ENCODE measurements at places on chromosomes 3 and 15.

GRCh38 chr3:32835961-32836360 is 18.2 kb downstream of the TRIM71 start:
- DNase-seq: no peak

- DNase-seq: no peak
These were observed 132.6 kb upstream of the PROK2 start for GRCh38 chr3:71917545-71917944.

- DNase-seq: no peak
These were observed 24.1 kb downstream of the NEK10 start for GRCh38 chr3:27345045-27345444.

- DNase-seq: no peak
These were observed 53.5 kb upstream of the KPNA4 start for GRCh38 chr3:160618878-160619277.

GRCh38 chr15:65286069-65286703 is 497 bp downstream of the PARP16 start:
- DNase-seq: peak; percentile 21

DNA sequence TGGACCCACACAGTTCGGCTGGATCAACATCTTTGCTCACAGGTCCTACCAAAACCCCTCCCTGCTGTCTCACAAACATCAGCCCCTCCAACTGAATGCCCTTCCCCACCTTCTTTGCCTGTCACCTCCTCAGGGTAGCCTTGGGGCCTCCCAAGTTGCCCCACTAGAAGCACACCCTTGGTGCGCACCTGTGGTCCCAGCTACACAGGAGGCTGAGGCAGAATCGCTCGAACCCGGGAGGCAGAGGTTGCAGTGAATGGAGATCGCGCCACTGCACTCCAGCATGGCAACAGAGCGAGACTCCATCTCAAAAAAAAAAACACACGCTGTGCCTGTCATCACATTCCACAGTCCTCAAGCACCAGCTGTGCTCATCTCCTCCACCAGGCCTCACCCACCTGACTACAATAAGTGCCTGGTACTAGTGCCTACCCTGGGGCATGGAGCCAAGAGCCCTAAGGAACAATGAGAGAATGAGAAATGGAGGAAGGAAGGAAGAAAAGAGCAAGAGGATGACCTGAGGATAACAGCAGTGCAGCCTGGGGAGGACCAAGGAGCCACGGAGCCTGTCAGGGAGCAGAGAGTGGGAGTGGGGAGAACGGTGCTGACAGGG is 26.0 kb downstream of the RPN1 start:
- no peak for DNase-seq

GRCh38 chr3:59824876-59825275 is 775.1 kb upstream of the CFAP20DC start:
- DNase-seq: no peak

DNA sequence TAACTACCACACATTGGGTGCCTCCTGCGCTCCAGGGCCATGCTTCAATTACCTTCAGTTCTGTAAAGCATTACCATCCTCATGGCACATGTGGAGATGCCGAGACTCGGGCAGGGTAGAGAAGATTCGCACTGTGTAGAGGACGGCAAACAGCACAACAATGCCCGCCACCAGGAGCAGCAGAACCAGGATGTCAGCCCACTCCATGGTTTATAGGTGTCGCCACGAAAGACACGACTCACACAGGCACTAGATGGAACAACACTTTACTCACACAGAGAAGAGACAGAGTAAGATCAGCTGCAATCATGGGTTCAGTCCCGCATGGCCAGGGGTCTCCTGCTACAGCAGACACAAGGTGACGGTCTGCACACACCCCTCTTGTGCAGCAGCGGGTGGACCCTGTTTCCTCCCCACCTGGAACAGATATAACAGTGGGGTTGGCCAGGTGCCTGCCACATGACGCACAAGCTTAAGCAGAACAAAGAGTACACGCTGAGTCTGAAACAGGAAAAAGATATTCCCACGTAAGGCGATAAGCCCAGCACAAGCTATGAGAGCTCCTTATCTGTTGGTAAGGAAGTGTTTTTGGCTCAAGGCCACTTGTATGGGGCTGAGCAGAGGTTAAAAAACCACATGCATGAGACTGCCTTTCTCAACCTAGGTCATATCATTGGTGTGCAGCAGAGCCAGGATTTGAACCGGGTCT is 2.5 kb upstream of the TBC1D21 start:
- peak; percentile 20 for DNase-seq

GRCh38 chr3:125257536-125257935 is 45.0 kb upstream of the SLC12A8 start:
- DNase-seq: no peak

GRCh38 chr3:183265834-183266417 is 12.9 kb downstream of the B3GNT5 start:
- peak; percentile 99 for DNase-seq

DNA sequence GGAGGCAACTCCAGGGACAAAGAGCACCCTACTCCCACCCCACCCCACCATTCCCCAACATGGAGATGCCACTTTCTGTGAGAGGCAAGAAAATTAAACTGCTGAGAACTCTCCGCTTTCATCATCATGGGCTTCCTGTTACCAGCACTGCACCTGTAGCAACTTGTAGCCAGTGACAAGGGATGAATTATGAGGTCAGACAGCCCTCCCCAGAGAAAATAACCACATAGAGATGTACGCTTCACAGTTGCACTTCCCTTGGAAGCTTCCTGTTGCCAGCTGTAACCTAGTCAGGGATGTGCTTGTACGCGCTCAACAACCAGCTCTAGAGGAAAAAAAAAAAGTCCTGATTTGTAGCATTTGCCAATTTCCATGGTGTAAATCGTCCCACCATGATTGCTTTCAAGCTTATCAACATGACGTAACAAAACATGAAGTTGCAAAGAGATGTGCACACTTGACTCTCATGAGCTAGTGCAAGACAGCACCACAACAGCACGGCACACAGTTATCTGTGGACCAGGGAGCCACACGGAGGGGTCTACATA is 145.4 kb downstream of the RAB11A start:
- DNase-seq: peak; percentile 20

DNA sequence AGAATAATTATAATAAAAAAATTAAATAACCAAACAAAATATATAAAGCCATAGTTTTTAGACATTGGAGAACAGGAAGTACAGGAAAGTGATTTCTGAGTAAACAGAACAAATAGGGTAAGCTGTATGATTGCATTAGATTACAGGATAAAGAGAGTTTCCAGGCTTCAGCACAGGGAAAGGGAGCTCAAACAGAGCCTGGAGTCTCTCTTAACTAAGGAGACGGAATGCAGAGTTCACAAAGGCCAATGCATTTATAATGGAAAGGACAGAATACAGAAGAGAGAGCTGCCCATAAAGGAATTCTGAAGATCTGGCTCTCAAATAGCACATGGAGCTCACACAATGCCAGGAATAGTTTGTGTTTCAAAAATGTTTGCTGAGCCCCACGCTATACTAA is 42.0 kb upstream of the OTOL1 start:
- DNase-seq: no peak

- no peak for DNase-seq
These were observed 5.6 kb downstream of the RPS27L start for GRCh38 chr15:63151665-63152064.

DNA sequence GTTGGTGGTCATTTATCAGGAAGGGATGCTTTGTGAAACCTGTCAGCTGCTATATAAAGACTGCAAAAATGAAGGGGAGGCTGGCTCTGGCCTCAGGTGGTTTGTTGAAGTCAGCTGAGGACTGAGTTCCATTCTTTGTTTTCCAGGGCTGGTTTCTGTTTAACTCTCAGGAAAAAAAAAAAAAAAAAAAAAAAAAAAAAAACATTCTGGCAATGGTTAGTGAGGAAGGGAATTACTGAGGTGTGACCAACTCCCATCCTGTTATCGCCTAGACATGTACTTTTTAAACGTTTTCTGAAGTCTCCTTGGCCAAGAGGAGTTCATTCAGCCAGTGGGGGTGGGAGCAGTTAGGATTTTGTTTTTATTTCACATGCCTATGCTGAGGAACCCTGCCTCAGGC is 316.3 kb downstream of the OXSM start:
- peak; percentile 4 for DNase-seq

- no peak for DNase-seq
These were observed 35.8 kb downstream of the ABI3BP start for GRCh38 chr3:100957261-100957986.

DNA sequence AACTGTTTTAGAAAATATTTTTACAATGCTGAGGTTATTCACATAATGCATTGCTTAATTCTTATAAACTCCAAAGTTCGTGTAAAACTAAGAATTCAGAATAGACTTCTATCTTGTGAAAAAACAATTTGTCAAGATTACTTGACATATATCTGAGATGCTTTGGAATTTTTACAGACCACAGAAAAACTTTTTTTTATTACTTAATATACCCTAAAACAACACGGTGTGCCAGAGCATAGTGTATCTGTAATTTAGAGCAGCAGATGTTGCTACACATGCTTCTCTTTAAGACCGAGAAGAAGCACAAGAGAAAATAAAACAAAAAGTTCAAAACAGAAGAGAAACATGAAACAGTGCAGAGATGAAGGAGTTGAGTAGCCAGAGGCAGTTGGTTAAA is 26.4 kb downstream of the ASB7 start:
- no peak for DNase-seq

DNA sequence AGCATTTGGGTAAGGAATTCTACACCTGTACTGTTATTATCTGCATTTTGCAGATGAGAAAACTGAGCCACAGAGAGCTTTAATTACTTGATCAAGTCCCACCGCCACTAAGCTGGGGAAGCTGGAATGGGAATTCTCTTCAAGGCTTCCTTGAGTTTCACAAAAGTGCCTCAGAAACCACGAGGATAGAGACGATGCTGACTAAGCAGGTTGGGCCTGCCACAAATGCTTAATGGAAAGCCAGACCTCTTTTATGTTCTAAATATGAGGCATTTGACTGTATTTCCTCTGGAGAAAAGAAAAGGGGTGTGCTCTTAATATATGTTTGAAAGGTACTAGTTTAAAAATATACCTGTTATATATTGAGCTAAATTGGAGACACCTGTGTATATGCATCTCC is 34.7 kb downstream of the ADAMTS9 start:
- no peak for DNase-seq

DNA sequence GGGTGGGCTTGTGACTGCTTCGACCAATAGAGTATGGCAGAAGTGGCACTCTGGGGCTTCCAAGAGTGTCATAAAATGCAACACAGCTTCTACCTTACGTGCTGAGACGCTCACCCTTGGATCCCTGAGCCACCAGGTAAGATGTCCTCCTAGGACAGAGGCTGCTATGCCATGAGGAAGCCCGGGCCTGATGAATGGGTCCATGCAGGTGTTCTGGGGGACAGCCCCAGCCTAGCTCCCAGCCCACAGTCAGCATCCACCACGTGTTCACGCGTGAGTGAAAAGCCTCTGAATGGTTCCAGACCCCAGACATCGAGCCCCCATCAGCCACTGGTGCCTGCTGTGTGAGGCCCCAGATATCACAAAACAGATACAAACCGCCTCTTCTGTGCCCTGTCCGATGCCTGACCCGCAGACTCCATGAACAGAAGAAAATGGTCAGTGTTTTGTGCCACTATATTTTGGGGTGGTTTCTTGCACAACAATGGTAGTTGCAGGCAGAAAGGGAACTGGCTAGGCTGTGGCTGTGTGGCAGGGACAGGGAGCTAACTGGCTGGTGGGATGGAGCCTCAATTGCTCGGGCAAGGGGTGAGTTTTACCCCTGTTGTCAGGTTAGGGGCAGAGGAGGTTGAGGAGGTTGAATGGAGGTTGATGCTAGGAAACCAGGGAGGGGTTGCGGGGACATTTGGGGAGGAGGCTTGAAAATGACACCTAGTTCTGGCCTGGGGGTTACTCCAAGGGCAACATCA is 92.2 kb downstream of the LINGO1 start:
- no peak for DNase-seq

DNA sequence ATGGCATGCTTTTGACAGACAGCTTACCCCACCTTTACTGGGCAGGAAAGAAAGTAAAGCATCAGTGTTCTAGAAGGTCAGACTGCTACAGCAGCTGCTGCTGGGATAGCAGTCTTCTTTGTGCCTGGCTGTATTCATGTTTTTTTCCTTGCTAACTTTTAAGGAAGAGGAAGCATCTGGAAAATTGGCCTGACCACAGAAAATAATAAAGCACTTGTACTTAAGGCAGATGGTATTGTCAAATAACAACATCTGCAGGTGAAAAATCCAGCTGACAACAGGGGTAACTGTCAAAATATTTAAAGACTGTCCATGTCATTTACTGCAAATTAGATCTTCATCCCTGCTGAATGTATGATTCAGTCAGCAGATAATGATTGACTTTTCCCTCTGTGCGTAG is 229.0 kb downstream of the OXSM start:
- no peak for DNase-seq

GRCh38 chr3:179236669-179237301 is 14.1 kb downstream of the KCNMB3 start:
- DNase-seq: no peak

DNA sequence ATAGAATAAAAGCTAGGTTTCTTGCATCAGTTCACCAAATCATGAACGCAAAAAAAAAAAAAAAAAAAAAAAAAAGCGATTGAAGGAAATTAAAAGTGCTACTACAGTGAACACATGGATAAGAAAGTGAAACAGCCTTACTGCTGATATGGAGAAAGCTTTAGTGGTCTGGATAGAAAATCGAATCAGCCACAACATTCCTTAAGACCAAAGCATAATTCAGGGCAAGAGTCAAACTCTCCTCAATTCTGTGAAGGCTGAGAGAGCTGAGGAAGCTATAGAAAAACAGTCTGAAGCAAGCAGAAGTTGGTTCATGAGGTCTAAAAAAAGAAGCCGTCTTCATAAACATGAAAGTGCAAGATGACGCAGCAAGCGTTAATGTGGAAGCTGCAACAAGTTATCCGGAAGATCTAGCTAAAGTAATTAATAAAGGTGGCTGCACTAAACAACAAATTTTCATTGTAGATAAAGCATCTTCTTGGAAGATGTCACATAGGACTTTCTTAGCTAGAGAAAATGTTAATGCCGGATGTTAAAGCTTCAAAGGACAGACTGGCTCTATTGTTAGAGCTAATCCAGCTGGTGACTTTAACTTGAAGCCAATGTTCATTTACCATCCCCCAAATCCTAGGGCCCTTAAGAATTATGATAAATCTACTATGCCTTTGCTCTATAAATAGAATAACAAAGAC is 19.2 kb downstream of the P3H2 start:
- no peak for DNase-seq

GRCh38 chr3:155504682-155505081 is 211.2 kb upstream of the STRIT1 start:
- DNase-seq: no peak

DNA sequence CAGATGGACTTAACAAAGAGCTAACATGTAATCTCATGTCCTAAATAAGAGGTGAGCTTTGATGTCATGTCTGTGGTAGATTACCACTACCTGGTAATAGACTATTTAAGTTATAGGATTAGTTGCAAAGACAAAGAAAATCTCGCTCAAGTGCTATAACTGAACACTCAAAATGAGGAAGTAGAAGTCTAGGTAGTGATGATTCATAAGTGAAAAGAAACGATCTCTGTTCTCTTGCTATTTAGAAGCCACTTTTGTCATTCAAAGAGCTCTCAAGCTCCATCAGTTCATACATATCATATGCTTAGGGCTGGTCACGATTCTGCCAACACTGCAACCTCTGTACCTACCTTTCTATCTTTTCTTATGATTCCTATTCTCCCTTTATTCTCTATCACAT is 110.9 kb downstream of the EDEM1 start:
- peak; percentile 9 for DNase-seq

GRCh38 chr15:82979726-82980125 is 6.3 kb upstream of the RAMAC start:
- DNase-seq: no peak

All from epithelial cell of esophagus (primary cell).